DMS79 (cell line): ENCODE measurements at places on chromosomes 5 and 9.

GRCh38 chr5:106814961-106815360, 855.8 kb downstream of the EFNA5 start:
- no peak for DNase-seq

DNA sequence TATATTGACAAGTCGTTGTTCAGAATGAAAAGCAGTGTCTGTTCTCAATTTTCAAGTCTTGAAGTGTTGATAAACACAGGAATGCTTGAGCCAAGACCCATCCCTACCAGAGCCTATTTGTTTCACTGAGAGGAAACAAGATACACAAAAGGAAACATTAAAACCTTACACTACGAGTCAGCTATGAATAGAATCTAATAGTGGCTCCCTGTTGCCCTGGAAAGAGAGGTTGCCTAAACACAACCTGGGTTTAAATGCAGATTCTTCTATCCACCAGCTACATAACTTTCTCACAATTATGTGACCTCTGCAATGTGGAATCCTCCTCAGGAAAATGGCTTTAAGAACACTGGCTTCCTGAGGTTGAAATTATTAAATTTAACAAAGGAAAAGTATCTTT, 29.1 kb upstream of the BNC2 start:
- no peak for DNase-seq

DNA sequence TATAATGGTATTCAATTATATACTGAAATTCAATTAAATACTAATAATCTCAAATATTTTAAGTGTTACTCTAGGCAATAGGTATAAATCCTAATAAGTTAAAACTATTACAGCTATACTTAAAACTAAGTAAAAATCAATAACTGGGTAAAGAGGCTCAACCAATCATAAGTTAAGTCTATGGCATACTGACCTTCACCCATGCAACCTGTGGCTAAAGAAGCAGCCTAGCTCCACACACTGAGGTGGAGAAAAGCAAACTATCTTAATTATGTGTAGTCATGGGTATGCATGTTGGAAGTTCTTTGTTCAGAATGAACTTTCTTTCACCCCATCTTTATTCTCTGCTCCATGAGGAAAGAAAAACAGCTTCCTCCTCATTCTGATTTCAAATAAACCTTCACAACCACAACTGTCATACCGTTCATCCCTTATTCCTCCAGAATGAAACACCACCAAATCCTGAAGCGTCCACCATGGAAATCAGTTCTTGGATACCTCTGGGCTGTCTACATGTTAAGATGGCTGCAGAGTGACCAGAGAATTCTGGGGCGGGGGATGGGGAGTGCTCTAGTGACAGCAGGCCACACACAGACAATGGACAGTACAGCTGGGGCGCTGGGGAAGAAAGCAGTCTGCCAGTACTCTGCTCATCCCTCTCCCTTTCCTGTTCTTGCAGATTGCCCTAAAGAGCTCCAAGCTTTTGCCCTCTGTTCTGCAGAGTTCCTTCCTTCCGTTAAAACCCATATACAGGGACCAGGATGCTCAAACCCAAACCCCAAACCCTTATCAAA, 62.3 kb downstream of the RIGI start:
- DNase-seq = no peak

- DNase-seq = no peak
Observed at GRCh38 chr5:157669701-157670097, 1.6 kb upstream of the C5orf52 start.

- no peak for DNase-seq
Observed at GRCh38 chr9:126379661-126380360, 53.2 kb downstream of the MVB12B start.

- DNase-seq = no peak
Observed at GRCh38 chr9:112158656-112159367, 16.3 kb downstream of the SUSD1 start.

DNA sequence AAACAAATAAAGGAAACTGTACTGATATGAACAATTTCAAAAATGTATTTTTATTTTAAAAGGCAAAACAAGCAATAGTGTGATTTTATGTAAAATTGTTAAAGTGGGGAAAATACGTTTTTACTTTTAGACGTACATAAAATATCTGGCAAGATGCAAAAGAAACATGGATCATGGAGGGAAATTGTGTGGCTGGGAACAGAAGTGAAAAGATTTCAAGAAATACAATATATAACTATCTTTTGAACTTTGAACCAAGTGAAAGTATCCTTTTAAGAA, 1.5 kb upstream of the ZNF367 start:
- DNase-seq = no peak

DNA sequence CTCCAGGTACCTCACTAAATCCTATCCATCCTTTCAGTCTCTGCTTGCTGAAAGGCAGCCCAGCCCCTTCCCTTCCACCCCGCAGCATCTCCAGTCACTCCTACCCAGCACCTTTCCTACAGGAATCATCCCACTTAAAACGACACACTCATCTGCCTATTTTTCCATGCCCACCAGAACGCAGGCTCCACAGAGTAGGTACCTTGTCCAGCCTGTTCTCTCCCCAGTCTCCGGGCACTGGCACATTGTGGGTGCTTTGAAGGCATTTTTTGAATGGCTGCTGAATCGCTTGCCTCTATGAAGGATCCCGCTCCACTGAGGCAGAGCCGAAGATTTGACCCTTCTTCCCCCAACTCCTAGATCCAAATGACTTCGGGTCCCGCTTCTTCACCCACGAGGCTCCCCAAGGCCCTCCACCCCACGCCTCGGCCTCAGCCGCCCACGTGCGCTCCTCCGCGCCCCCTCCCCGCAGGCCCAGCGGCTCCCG, 15.6 kb downstream of the LHX6 start:
- DNase-seq = no peak

GRCh38 chr9:113492343-113493202, 29.0 kb downstream of the RGS3 start:
- peak; percentile 58 for DNase-seq

DNA sequence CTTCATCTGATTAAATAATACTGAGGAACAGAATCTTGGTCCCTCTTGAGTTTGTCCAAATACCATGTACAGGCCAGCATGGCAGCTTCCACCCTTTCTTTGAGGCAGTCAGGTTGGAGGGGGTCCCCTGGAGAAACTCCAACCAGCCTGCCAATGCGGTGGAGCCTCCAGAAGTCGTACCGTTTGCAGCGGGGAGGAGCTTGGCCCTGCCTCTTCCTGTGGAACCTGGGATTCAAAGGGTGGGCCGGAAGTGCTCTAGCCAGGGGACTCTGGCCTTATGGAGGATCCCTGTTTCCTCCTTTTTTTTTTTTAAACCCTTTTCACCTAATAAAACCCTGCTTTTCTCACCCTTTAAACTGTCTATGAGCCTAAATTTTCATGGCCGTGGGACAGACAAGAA, 216.3 kb upstream of the ZNF608 start:
- DNase-seq = no peak

GRCh38 chr5:14710313-14710994, 45.9 kb downstream of the OTULIN start:
- DNase-seq = no peak

GRCh38 chr5:76345582-76345981, 57.5 kb upstream of the IQGAP2 start:
- DNase-seq = no peak

DNA sequence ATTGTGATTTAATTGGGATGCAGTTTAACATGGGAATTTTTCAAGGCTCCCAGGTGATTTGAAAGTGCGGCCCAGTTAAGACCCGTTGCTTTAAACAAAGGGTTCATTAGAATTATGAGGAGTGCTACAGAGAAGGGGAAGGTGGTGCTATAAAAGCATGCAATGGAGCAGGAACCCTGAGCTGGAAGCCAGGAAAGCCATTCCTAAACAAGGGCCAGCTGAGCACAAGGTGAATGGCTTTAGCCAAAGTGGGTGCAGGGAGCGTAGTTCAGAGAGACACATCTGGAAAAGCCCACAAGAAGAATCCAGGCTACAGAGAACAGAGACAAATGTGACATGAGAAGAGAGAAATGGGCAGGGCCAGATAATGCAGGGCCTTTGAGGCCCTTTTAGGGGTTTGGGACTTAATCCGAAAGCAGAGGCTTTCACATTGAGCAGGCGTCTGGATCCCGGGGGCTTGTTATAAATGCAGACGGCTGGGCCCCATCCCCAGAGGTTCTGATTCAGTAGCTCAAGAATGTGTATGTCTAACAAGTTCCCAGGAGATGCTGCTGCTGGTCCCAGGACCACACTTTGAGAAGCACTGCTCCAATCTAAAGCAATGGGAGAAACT, 138.1 kb upstream of the WWC1 start:
- no peak for DNase-seq

DNA sequence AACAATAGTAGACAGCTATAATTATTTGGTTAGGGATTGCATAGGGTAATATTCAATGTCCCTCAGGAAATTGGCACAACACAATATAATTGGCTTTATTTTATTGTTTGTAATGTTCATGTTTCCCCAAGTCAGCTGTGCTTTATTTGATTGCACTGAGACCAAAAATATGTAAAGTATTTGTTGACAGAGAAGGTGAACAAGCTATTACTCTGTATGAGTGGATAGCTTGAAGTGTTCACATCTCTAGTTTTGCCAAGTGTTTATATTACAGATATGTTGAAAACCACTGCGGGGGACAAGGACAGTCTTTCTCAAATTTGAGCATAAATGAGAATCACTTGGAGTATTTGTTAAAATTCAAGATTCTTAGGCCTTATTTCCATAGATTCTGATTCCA, 83.3 kb downstream of the RAB3C start:
- DNase-seq = peak; percentile 38

- no peak for DNase-seq
Observed at GRCh38 chr9:102273952-102274351, 535.5 kb upstream of the GRIN3A start.

DNA sequence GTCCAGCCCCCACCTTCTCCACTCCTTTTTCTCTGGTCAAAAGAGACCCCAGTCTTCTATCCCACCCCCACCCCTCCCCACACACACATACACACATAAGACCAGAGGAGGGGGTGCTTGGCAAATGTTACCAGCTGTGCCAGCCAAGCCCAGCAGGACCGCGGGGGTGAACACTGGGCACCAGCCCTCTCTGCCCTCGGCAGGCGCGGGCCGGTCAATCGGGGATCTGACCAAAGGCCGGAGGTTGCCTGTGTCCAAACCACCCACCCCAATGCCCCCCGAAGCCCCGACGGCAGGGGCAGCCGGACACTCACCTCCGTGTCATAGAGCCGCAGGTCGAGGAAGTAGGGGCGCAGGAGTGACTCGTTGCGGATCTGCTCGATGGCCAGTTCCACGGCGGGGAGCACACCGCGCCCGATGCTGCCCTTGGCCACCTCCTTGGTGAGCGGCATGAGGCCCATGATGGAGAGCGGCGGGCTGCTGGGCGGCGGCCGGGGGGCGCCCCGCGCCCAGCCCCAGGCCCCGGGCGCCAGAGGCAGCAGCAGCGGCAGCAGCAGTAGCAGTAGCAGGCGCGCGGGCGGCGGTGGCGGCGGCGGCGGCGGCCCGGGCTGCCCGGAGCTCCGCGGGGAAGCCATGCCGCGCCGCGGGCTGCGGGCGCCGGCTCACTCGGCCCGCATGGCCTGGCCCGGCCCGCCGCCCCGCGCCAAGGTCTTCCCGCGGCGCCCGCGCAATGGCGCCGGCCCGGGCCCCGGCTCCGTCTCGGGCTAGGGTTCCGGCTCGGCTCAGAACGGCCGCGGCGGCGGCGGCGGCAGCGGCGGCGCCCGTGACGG, 417 bp downstream of the GABBR2 start:
- no peak for DNase-seq

- no peak for DNase-seq
Observed at GRCh38 chr5:77637170-77637997, 1.1 kb downstream of the OTP start.

DNA sequence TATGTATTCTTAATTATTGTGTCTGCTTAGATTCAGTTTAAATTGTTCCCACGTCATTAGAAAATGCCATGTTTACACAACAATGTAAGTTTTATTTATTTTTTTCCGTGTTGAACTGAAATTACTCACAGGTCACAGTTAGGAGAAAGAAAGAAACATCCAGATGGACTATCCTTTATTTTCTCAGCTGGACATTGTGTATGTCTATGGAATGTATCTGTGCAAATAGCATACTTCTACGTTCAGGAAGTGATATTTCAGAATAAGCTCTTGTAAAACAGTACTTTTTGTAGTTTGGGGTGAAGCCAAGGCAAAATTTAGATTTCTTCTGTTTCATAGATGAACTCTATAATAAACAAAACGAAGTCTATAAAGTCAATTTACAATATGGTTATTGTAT, 249.0 kb upstream of the ZNF608 start:
- DNase-seq = no peak

- no peak for DNase-seq
Observed at GRCh38 chr9:15149450-15149849, 157.6 kb downstream of the TTC39B start.

GRCh38 chr9:115058684-115059315, 59.2 kb downstream of the TNC start:
- DNase-seq = no peak

DNA sequence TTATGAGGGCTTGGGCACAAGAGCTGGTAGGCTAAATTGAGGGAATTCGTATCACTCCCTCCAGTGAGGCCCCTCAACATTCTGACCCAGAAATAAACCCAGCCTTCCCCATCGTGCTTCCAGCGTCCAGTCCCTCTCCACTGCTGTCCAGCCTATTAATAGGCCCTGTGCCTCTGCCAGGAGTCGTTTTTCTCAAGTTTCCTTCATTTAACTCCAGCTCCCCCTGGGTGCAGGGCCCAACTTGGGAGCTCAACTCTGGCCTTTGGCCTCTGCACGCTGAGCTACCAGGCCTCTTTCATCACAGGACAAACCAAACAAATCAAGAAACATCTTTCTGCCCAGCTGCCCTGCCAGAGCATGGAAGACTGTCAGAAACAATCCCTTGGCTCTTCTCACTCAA, 10.0 kb downstream of the HBEGF start:
- DNase-seq = no peak

- no peak for DNase-seq
Observed at GRCh38 chr5:83387041-83387440, 84.5 kb upstream of the VCAN start.

- no peak for DNase-seq
Observed at GRCh38 chr9:17810728-17811571, 232.1 kb downstream of the SH3GL2 start.

DNA sequence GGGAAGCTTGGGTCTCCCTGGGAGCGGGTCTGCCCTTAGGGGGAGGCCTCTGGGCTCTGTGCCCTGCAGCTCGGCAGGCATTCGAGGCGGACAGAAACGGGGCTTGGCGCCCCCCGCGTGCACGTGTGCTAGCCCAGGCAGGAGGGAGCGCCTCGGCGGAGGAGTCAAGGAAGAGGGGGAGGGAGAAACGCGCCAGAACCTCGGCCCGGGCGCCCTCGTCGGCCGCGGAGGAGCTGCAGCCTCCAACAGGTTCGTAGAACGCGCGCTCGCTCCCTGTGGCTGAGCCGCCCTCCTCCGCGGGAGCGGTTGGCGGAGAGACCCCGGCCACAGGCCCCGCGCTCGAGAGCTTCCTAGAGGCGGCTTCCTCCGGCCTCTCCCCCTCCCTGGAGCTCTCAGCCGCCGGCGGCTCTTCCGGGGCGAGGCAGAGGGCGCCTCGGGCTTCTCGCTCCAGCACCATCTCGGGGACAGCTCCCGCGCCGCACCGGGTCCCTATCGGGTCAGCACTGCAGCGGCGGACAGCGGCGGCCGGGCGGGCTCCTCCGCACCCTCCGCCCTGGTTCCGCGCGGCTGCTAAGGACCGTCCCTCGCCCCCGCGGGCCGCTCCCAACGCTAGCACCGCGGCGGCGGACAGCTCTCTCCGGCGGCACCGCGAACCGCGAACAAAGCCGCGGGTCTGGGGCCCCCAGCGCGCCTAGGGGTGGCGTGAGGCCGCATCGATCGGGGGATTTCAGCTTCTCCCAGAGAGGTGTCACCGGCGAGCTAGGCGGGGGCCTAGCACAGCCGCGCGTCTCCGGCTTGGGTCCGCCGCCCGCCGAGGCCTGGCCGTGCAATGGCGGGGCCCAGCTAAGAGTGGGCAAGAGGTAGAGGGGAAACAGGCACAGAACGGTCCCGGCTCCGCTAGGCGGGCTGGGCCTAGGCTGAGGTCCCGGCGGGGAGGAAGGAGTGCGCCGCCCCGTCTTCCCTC, 74.6 kb upstream of the CPLX2 start:
- peak; percentile 40 for DNase-seq
